Stimulated activated CD8-positive, alpha-beta memory T cell treated with anti-CD3 and anti-CD28 coated beads, Interleukin-12 subunit alpha, Interleukin-12 subunit beta, amount 100 ng/mL, for 1 hour (primary cell): ENCODE measurements at places on chromosomes 12 and 14.

- no peak for DNase-seq
These were observed 2.6 kb downstream of the LMO3 start for GRCh38 chr12:16603260-16603915.

DNA sequence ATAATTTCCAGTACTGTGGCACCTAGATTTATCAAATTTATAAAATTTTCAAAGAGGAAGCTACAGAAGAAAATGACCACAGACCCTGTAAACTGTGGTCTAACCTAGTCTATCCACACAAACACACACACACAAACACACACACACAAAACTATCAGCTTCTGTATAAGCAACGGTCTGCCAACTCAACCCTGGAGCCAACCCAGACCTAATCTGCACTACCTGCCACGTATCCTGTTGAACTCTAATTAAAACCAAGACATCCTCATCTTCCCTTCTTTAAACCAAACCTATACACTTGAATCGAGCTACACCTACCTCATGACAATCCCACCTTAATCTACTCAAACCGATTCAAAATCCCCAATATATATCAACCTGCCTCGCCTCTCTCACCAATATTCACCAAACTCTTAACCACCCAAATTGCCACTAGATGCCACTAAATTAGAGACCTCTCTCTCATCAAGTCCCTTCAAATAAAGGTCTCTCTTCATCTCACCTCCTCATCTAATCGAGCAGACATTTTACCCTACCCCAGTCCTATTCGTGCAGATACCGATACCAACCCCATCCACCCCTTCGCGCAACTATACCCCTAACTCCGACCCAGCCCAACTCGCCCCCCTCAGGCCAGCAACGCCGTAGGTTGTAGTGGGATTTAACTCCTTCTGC is 808 bp downstream of the ACIN1 start:
- DNase-seq = no peak

- DNase-seq = no peak
These were observed 126.8 kb upstream of the VRK1 start for GRCh38 chr14:96670391-96670790.

DNA sequence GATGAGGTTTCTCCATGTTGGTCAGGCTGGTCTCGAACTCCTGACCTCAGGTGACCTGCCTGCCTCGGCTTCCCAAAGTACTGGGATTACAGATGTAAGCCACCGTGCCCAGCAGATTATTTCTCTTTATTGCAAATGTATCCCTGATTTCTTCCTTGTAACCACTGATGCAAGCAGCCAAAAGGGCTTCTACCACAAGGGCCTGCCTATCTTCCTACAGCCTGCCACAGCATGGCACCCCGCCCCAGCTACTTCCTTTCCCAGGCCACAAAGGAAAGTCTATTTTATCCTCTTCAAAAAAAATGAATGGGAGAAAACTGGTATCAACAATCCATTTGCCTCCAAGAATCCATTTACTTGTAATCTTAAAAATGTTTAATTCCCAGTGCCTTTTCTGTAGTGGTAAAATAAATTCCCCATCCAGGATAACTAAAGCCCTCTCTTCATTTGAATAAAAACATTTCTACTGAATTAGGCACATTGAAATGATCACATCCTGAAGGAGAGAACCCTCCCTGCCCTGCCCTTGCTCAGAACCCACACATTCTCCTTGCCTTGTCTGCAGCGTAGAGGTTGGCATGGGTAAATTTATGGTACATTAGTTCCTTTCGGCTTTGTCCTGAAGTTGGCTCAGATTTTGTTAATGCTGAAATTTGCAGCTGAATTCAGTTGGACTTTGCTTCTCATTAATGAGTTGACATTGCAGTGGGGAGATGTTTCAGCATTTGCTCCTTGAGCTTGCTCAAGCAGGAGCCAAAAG is 19.2 kb downstream of the GPHB5 start:
- no peak for DNase-seq

GRCh38 chr12:68233498-68233897 is 7.9 kb upstream of the IL26 start:
- no peak for DNase-seq

DNA sequence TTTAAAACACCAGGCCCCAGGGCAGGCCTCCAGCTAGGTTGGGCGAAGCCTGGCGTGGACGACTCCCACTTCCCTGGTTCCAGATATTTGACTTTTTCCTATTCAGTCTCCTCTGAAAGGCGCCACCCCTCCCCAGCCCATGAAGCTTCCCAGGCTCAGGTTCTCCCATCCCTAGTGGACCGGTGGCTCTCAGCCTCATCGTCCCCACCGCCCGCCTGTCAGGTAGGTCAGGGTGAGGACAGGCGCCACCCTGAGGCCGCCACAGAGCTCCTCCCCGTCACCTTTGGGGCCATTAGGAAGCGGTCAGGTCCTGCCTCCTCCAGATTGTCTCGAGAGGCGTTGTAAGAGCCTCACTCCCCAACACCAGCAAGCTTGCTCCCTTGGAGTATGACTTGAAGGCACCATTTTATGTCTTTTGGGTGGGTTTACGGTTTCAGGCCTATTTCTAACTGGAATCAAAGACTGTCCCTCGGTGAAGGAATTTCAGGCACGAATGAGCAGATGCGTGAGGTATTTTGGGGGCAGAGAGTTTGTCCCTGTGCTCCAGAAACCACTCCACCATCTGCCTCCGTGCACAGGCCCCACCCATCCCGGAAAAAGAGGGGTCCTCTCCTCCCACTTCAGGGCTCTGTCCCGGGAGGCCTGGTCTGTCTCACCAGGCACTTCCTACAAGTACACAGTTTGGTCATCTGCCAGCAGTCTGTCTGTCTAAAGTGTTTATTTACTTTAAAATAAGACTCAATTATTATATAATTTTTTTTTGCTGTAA is 55.6 kb downstream of the TSPAN9 start:
- no peak for DNase-seq

DNA sequence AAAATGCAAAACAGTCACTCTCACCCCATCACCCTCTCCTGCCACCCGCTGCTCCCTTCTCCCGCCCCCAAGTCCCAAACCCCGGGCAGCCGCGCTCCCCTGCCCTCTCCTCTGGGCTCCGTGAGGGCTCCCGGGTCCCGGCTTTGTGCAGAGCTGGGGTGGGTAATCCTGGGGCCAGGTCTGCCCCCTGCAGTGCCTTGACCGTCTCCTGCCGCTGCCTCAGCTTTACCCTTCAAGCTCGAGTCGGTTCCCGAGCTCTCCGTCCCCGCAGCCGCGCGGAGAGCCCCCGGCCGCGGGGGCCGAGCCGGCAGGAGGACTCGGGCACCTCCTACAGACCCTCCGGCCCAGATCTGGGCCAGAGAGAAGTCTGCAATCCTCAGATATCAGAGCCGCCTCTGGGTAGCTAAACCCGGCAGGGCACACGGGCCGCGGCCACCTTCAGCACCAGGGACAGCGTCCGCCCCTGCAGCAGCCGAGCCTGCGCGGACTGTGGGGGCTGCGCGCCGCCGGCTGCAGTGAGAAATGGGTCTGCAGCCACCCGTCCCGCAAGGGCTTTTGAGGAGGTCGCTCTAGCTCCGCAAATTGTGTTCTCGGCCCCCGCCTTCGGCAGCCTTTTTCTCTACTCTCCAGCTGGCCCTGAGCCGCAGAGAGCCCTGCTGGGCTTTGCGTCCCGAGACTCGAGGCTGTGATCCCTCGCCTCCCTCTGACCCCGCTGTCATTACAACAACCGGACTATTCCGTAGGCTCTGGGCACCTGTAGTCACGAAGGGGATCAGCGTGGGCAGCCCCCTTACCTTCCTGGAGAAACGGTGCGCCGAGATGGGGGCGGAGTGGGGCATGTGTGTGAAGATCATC is 1.2 kb downstream of the PRMT8 start:
- no peak for DNase-seq
